Vagina (tissue), 2 donors: ENCODE measurements at places on chromosomes 2 and 18. TPM values are rescaled to one million over a fixed set of nuclear protein-coding genes. Genes with fewer than 3 reads are reported as not detected.

DNA sequence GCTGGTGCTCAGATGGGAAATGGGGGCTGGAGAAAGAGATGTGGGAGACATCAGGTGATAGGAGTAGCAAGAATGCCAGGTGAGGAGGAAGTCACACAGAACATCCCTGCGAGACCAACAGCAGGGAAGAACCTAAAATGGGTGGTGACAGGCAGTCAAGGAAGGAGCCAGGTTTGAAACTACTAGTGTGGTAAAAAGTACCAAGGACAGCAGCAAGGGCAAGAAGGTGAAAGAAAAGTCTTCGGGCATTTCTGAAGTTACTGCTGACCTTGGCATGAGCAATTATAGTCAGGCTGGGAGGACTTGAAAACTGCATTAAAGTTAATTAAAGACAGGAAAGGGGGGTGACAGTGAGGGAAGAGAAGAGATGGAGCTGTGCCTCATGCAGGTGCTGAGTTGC lies 410.4 kb downstream of the RAD51AP2 start:
- no peak for DNase-seq

The BCL11A gene
- total RNA-seq, result 48.4 TPM

DNA sequence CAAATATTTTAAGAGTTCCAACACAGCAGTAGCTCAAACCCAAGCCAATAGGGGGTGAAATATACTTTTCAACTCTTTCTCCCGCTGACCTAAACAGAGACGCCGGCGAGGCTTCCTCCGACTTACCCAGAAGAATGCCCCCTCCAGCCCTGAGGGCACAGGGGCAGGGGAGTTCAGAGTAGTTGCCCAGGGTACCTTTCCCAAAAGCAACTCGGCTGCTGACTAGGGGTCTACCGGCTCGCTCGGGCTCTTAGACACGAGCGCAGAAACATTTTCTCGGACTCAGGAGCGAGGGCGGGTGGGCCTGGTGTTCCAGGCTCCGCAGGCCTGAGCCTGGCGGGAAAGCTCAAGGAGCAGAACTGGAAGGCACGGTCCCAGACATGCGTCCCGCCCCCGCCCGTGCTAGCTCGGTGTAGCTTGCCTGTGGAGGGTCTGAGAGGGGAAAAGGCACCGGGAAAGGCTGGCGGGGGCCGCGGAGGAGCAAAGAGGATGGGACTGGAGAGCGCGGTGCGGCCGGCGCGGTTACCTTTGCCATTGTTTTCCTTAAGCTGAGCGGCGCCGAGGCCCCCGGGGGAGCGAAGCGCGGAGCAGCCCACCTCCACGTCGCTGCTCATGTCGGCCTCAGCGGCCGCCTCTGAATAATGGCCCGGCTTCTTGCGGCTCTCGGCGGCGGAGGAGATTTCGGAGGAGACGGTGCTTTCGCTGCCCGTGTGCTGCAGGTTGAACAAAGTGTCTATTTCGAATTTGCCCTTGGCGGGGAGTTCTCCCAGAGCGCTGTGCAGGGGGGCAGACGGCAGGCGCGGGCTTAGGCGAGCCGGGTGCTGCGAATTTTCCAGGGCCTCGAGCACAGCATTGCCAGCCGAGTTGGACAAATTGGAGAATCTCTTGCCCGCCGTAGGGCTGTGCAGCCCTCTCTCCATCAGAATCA lies 674 bp downstream of the EVX2 start:
- no peak for DNase-seq

- DNase-seq, result no peak
These were observed 55.3 kb upstream of the HK2 start for GRCh38 chr2:74778381-74779264.

DNA sequence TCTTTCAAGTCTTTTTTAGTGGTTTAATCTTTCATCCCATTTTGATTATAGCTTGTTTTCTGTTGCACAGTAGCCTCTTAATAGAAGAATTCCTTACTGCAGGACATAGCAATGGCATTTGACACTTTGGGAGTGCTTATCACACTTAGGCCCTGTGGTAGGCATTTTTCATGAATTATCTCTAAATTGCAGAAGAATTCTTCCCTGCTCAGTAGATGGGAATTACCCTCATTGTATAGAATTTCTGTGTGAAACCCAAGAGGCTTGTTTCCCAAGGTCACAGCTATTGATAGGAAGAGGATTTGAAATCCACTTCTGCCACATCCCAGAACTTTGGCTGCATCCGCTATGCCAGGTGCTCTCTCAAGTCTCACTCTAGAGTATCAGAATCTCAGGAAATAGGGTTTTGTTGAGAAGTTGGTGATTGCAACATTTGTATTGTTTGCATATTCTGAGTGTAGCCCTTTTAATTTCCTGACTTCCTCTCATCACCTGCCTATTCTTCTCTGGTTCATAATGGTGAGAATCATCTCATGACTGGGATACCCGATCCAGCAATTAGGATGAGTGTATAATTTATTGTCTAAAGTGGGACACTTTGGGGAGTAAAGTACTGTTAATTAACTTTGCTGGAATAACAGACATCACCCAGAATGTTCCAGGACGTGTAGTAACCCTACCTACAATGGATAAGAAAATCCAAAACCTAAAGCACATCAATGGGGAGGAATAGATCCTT lies 255.2 kb upstream of the RASGRP3 start:
- no peak for DNase-seq

DNA sequence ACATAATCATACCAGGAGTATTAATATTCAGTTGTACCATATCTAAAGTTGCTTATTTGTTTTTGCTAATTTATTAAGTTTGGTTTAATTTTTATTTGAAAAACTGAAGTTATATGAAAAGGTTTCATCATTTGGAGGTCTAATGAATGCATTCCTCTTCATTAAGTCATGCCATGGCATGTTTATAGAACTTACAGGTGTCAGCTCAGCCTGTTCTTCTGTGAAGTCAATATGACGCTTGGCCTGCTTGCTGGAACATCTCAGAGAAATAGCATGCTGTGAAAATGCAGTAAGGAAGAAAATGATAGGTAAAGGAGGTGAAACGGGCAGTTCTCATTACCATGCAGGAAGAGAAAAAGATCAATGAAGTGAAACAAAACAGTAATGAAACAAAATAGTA lies 58.2 kb downstream of the RAPH1 start:
- no peak for DNase-seq

GRCh38 chr2:216695401-216695821 lies at the start of gene IGFBP5:
TSS of gene IGFBP5 (minus strand) at chr2:216695549. CDS start at chr2:216694775, 774 bp downstream.
- DNase-seq, result no peak

- DNase-seq, result no peak
These were observed 700.1 kb downstream of the CNTNAP5 start for GRCh38 chr2:124725187-124725586.

- no peak for DNase-seq
These were observed 199.4 kb downstream of the LRRTM1 start for GRCh38 chr2:80105015-80105640.

The TMEM247 gene
- total RNA-seq, result not detected

The RUFY4 gene
- total RNA-seq, result not detected

The PAIP2B gene
- 7.6 TPM for total RNA-seq

The AQP12B gene
- total RNA-seq, result not detected

GRCh38 chr2:241777686-241778627 lies 1.3 kb downstream of the GAL3ST2 start:
- no peak for DNase-seq

DNA sequence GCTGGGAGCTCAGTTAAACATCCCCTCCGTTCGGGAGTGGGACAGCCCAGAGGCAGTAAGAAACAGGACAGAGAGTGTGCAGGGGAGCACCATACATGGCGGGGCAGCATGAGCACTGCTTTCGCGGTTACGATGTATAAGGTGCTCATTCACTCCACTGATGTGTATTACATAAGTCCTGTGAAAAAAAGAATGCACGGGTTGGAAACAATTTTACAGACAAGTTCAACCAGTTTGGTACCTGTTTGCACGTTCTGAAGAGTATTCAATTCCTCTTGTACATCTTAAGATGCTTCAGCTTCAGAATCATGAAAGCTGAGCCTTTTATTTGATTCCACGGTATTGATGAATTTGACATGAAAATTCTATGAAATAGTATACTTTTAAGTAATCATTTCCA lies 97.8 kb upstream of the NETO1 start:
- no peak for DNase-seq

DNA sequence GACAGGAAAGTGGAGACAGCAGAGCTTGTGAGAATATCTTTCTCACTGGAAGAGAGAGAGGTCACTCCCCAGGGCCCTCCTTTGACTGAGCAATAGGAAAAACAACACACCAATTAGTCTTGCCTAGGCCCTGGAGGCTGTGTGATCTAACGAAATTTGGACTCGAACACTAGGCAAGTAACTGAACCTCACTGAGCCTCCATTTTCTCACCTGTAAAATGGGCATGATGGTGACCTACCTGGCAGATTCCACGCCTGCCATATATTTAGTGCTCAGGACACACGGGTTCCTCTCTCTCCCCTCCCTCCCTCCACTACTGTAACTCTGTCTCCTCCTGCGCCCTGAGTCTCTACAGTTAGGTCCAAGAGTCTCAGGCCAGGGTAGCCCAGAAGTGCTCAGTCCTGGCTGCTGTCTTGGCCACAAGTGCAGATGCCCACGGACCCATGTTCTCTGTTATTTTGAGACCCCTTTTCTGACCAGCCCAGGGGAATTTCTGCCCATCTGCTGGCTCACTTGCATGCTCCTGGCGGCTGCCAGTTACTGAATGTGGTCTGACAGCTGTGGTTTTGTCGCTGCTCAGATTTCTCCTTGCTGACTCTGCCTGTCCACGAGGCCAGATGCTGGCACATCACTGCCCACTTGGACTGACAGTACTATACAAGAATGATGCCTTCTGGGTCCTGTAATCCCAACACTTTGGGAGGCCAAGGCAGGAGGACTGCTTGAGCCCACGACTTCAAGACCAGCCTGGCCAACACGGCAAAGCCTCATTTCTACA lies 9.6 kb upstream of the GIGYF2 start:
- no peak for DNase-seq

DNA sequence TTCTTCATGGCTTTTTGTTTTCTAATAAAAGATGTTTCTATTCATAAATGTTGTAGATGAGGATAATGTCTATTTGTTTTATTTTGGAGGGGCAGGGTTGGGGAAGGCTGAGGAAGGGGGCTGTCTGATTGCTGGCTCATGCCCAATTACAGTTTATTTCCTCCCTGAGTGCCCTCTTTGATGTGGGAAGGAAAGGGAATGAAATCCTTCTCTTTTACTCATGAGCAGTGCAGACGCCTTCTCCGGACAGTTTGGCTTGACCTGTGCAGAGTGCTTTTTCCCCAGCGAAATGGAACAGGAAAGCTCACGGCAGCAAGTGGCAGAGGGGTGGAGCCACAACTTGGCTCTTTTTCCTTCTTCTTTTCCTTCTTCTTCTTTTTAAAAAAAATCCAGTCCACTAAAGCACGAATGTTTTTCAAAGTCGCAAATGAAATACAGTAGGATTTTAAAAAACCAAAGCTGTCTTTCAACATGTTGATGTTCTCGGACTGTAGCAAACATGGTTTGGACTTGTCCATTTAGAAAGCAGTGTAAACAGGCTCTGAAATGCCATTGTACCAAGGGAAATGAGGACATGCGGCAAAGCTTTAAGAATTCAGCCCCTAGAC lies 34.5 kb downstream of the RAB31 start:
- no peak for DNase-seq

- DNase-seq, result no peak
These were observed 727 bp downstream of the FBXO11 start for GRCh38 chr2:47905386-47906156.

GRCh38 chr18:11310476-11311086 lies 161.2 kb upstream of the PIEZO2 start:
- no peak for DNase-seq

The PTPRN gene
- 7.6 TPM for total RNA-seq
